ENCODE measurements at places on chromosomes 6 and 20. TPM values are rescaled to one million over a fixed set of nuclear protein-coding genes. Genes with fewer than 3 reads are reported as not detected.

The BPIFB1 gene
- total RNA-seq, result not detected

The EDN1 gene
- 2.0 TPM for total RNA-seq

The SRC gene
- total RNA-seq, result 20.5 TPM

The TSHZ2 gene
- total RNA-seq, result 0.43 TPM

The PRICKLE4 gene
- total RNA-seq, result not detected

The ZSCAN23 gene
- 4.4 TPM for total RNA-seq

The KHDC3L gene
- total RNA-seq, result not detected

The TXLNB gene
- total RNA-seq, result 0.46 TPM

The POU5F1 gene
- 0.09 TPM for total RNA-seq

The RBM12 gene
- total RNA-seq, result 38.6 TPM

The PRR18 gene
- not detected for total RNA-seq

The ISM1 gene
- total RNA-seq, result under 0.01 TPM

The MEI4 gene
- not detected for total RNA-seq

The TSPO2 gene
- total RNA-seq, result not detected

The GPLD1 gene
- total RNA-seq, result 0.14 TPM

The NEU1 gene
- total RNA-seq, result 88.7 TPM

The C6orf15 gene
- not detected for total RNA-seq

The EEF1A2 gene
- total RNA-seq, result 3.0 TPM

The EPHA7 gene
- under 0.01 TPM for total RNA-seq

The APOM gene
- total RNA-seq, result 2.8 TPM

The SNPH gene
- 10.4 TPM for total RNA-seq

The DCDC2 gene
- 0.14 TPM for total RNA-seq

The YIPF3 gene
- 141 TPM for total RNA-seq

The XKR7 gene
- total RNA-seq, result not detected

The METTL24 gene
- total RNA-seq, result 0.43 TPM

The KPNA5 gene
- total RNA-seq, result 6.1 TPM

The LAMA4 gene
- total RNA-seq, result 421 TPM

The SMAP1 gene
- total RNA-seq, result 19.8 TPM

The NKX2-2 gene
- not detected for total RNA-seq

The TCP11 gene
- total RNA-seq, result not detected

The CTCFL gene
- not detected for total RNA-seq

The HTR1E gene
- not detected for total RNA-seq

The RSPO4 gene
- total RNA-seq, result not detected

The ADGB gene
- not detected for total RNA-seq

The MDFI gene
- total RNA-seq, result 0.55 TPM

The OR2J3 gene
- not detected for total RNA-seq

The L3MBTL1 gene
- total RNA-seq, result 3.6 TPM

The GNAS gene
- total RNA-seq, result 451 TPM

The TAB2 gene
- total RNA-seq, result 14.8 TPM

The SLC44A4 gene
- not detected for total RNA-seq

The SIRPD gene
- total RNA-seq, result not detected

The TUBB2B gene
- 2.4 TPM for total RNA-seq

The TIAM2 gene
- total RNA-seq, result 6.9 TPM

The AGER gene
- total RNA-seq, result 0.14 TPM

All from smooth muscle cell of bladder (primary cell).